ENCODE measurements at places on chromosomes 1 and 21.

DNA sequence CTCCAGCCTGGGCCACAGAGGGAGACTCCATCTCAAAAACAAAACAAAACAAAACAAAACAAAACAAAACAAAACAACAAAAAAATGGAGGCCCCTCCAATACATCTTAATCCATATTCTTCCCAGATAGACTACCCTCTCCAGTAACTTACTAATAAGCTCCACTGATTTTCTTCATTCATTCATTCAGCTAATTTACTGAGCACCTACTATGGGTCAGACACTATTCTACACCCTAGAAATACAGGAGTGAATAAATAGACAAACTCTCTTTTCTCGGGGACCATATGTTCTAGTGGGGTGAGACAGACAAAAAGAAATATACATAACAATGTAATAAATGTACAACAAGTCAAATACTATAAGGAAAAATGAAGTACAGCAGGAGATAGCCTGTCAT lies 7.8 kb upstream of the CDC20 start:
- no peak for DNase-seq

DNA sequence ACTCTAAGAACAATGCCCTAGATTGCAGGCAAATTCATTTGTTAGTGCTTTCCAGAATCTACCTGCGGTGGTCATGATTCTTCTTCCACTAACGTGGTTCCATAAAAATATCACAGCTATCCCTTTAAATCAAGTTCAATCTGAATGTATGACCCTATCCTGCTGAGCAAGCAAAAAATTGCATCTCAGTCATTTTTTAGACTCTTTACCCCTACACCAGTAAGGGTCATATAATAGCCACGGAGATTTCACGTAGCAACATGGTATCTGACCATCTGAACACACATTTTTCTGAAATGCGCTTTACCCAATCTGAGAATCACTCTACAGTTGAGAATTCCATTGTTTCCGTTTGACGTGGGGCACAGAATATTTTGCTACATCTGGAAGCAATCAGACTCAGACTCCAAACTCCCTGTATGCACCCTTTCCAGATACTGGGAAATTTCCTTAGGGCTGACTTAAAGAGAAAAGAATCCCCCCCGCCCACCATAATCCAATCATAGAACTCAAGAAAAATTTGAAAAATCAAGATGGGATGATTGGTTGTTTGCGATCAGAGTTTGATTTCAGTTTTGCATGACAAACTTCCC lies 699.2 kb upstream of the ZP4 start:
- no peak for DNase-seq

DNA sequence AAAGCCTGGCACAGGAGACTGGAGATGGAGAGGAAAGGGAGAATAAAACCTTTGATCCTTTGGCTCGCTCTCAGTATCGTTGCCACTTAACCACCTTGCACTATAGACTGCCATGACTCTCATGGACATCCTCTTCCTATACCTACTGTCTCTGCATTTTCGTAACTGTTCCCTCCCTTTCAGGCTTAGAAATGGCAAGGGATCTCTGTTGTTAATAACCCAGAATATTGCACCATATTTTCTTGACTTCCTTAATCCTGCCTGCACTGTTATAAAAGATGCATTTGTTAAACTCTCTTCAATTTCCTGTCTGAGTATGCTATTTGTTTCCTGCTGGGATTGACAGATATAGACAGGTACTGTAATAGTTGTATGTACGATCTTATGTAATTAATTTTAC lies 38.6 kb downstream of the CYYR1 start:
- DNase-seq: no peak

DNA sequence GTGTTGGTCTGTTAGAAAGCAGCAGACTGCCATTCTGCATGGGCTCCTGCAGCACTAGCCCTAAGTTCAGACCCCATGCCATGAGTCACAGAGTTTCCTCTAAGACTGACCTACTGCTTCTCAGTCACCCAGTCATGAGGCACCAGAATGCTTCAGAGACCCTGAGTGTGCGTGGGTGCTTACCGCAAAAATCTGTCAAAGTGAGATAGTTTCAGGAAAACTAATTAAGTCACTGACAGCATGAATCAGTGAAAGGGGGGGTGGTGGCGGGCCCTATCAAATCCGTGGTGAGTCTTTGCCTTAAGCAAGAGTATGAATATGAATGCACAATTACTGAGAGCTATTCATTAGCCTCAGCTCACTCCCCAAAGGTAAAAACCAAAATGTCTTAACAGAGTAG lies 98.1 kb downstream of the KCTD3 start:
- no peak for DNase-seq

DNA sequence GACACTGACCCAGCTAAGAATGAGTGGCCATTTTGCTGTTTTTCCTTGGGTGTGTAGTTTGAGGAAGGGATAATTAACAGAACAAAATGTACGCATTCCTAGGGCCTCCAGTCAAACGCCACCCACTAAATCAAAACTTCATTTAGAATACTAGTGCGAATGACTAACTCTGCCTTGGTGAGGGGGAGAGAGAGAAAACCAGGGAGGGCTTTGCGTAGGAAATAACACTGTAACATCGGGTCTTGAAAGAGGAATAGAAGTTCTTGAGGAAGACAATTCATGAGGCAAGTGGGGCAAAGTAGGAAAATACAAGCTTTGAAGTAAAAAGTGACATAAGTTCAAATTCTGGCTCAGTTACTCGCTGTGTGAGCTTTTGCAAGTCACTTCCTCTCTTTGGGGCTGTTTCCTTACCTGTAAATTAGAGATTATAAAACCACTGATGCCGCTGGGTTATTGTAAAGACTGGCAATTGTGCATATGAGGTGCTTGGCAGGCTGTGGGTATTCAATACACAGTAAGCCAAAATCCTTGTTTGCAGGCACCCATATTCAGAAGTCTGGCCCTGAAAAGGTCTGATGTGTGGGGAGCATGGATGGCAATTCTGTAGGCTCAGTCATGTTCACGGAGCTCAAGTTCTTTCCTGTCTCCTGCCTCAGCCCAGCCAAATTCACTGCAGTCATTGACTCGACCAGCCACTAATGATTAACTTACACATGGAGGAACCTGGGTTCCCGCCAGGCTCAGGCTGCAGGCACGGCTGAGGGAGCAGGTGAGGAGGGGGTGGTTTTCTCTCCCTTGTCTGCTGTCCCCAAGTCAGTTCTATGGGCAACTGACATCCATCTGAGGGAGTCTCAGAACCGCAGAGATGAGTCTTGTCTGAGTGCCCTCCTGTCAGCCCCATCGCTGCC lies 140.3 kb upstream of the CSF3R start:
- DNase-seq: no peak

- no peak for DNase-seq
These were observed 13.4 kb upstream of the KRTAP7-1 start for GRCh38 chr21:30842990-30843389.

- no peak for DNase-seq
These were observed 901 bp upstream of the RXFP4 start for GRCh38 chr1:155940482-155940992.

DNA sequence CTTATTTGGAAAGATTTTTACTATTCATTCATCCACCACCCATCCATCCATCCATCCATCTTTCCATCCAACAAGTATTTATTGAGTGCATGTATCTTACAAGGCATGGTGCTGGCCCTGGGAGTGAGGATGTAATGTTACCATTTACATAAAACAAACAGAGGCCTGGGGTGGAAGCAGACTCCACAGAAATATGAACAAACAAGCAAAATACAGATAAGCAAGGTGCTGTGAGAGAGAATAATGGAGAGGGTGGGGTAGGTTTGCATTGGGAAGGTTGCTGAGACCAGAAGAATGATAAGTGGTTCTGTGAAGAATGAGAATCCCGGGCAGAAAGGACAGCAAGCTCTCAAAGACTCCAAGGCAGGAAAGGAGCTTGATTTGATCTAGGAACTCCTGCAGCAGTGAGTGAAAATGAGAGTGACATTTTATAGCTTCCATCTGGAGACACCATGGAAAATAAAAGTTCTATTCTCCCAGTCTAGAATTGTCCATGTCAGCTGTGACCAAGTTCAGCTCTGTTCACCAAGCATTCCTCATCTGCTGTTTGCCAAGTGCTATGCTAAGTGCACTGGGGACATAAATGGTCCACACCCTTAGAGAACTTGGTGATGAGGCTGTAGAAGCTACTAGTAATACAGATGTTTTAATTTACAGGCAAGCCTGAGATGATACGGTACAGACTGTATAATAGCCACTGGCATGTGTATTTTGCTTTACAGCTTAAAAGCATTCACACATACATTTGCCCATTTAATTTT lies 75.3 kb downstream of the PEX14 start:
- no peak for DNase-seq

GRCh38 chr1:192724670-192725069 lies 84.2 kb upstream of the RGS2 start:
- DNase-seq: no peak

DNA sequence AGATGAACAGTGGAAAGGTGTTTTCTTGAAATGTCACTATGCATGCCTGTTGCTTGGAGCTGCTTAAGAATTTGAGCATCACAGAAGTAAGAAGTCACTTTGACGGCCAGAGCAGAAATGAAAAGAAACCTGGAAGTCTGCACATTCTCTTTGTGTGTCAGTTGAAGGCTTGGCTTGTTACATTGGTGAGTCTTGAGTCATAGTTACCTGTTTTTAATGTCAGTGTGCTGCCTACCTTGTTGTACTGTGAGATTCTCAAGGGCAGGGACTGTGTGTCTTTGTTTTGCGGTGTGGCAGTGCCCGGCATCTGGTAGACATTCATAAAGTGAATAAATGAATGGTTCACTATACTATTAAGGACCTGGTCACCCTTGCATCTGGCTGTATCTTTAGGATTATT lies 9.9 kb downstream of the OTUD3 start:
- DNase-seq: no peak

- DNase-seq: no peak
These were observed 70.8 kb downstream of the RWDD3 start for GRCh38 chr1:95304803-95305202.

- no peak for DNase-seq
These were observed 35.9 kb downstream of the VTCN1 start for GRCh38 chr1:117174851-117175250.

GRCh38 chr1:24080131-24080530 lies 31.8 kb downstream of the MYOM3 start:
- no peak for DNase-seq

DNA sequence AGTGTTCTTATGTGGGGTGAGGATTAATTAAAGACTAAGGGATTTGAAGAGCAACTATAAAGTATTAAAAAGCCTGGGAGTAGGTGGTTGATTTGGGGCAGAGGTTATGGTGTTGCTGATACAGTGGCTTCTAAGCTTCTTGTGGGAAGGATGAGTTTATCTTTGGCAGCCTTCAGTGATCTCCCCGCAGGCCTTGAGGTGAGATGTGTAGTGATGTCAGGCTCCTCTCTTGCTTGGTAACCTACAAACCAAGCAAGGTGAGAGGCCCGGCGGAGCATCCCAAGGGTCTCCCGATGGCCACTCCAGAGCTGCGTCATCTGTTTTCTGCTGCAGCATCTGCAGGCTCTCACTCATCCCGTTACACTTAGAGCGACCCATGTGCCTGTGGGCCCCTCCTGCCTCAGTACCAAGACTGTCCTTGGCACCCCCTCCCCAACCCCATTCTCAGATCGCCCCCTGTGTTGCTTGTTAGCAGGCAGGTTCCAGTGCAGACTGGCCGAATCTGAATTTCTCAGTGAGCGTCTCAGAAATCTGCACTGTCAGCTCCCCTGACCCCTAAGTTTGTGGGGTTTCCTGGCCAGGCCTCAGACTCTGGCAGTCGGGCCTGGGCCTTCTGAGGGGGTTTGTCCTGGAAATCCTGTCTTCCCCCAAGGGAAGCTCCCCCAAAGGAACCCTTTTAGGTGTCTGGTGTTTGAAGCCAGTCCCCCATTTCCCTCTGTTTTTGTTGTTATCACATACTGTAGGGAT lies 77.9 kb downstream of the GALNT2 start:
- DNase-seq: no peak

GRCh38 chr1:92495392-92496063 lies 8.8 kb upstream of the GFI1 start:
- no peak for DNase-seq

GRCh38 chr1:96872757-96873156 lies 151.2 kb downstream of the PTBP2 start:
- DNase-seq: no peak

DNA sequence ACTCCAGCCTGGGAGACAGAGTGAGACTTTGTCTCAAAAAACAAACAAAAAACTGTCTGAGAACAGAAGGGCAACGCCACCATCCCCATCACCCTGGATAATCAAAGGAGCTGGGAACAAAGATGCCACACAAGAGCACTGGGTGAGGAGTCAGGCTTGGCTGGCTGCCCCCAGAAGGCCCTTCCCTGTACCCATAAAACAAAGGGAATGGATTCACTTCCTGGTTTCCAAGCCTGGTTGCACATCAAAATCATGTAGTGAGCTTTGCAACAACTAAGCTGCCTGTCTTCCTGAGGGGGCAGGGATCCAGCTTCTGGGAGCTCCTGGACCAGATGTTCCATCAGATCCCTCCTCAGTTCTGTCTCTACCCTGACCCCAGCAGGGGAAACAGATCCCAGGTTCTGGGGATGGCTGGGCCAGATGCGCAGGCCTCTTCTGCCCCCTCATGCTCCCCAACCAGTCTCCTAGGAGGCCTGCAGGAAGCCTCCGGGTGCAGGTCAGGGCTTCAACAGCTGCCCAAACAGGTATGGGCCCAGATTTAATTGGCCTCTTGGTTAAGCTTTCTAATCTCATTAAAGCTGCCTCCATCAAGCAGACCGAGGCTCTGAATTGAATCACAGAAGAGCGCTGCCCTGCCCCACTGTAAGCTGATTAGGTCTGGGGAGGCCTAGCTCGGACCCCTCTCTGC lies 97.8 kb downstream of the MRPL37 start:
- DNase-seq: no peak

DNA sequence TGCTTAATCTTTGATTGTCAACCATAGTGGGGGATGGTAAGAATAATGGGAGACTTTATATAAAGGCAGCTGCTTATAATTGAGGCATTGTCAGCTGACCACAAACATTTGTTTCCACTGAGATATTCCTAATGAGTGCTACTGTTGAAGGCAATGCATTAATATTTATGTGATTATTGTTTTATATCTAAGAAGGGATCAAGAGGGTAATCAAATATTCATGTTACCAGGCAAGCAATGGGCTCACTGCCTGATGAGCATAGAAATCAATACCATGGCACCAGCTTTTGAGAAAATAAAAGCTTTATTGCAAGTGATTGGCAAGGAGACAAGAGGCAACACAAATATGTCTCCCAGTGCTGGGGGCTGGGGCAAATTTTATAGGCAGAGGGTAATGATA lies 706.7 kb upstream of the ADAMTS5 start:
- no peak for DNase-seq

DNA sequence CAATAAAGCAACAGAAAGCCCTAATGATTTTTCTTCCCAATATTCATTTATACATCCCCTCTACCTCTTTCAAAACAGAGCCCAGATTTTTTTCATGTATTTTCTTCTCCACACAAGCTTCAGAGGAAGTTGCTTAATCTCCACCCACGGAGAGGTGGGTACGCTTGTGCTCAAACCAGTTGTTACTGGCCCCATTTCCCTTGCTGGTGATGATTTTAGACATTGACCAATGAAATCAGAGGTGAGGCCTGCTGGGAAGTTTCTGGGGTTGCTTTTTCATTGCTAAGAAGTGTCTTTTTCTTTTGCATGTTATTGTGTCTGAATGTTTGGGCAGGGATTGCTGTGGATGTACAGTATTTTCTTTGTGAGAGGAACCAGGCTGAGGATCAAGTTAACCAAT lies 448.1 kb upstream of the B3GALT2 start:
- no peak for DNase-seq

Data from activated T-helper 1 cell treated with Interleukin-2 at 50 U/mL for 16 hours (primary cell).